ENCODE measurements at places on chromosomes 7 and 10. TPM values are rescaled to one million over a fixed set of nuclear protein-coding genes. Genes with fewer than 3 reads are reported as not detected.

Gene ADRB1
- 10.2 TPM for total RNA-seq

Gene FAM25G
- not detected for total RNA-seq

Gene GALNT17
- 46.7 TPM for total RNA-seq

Gene FGFR2
- 49.7 TPM for total RNA-seq

Gene PARD3
- total RNA-seq, result 32.0 TPM

Gene SDK1
- 4.8 TPM for total RNA-seq

Gene PAPOLB
- total RNA-seq, result 4.7 TPM

Gene TNS3
- 19.5 TPM for total RNA-seq

Gene GPR37
- total RNA-seq, result 69.4 TPM

Gene EMX2
- 1.5 TPM for total RNA-seq

Gene FAM3C
- 31.9 TPM for total RNA-seq

Gene SRRT
- 182 TPM for total RNA-seq

Gene WDFY4
- 0.59 TPM for total RNA-seq

Gene IL6
- not detected for total RNA-seq

Gene GNGT1
- not detected for total RNA-seq

DNA sequence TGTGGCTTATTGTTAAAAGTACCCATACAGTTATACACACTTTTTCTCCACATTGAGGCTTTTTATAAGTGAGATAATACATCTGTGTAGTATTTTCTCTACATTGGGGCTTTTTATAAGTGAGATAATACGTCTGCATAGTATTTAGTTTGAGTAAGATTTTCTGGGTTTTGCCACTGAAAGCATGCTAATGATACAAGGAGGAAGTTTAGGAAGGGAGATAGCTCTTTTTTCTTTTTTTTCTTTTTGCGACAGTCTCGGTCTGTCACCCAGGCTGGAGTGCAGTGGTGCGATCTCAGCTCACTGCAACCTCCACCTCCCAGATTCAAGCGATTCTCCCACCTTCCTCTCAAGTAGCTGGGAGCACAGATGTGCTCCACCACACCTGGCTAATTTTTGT, 13.3 kb downstream of the FAM107B start:
- no peaks in the 10 kb centered on the region for H3K4me1 ChIP-seq
- H3K27ac ChIP-seq, result no peak overlapping the region
- H3K27me3 ChIP-seq, result no peaks in the 10 kb centered on the region
- no peak for DNase-seq
- H3K4me3 ChIP-seq, result no peak overlapping the region

GRCh38 chr7:54833001-54833467, 74.0 kb upstream of the SEC61G start:
- H3K4me3 ChIP-seq, result no peak overlapping the region
- H3K36me3 ChIP-seq, result no peaks in the 10 kb centered on the region
- DNase-seq, result no peak
- no peaks in the 10 kb centered on the region for H3K4me1 ChIP-seq
- H3K27me3 ChIP-seq, result no peaks in the 10 kb centered on the region

DNA sequence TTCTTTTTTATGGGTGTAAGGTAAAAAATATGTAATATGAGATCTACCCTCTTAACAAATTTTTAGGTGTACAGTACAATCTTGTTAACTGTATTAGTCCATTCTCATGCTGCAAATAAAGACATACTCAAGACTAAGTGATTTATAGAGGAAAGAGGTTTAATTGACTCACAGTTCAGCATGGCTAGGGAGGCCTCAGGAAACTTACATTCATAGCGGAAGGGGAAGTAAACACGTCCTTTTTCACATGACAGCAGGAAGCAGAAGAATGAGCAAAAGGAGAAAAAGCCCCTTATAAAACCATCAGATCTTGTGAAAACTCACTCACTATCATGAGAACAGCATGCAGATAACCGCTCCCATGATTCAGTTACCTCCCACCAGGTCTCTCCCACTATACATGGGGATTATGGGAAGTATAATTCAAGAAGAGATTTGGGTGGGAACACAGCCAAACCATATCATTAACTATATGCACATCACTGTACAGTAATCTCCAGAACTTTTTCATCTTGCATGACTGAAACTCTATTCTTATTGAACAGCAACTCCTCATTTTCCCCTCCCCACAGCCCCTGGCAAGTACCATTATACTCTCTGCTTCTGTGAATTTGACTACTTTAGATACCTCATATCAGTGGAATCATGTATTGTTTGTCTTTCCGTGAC, 127.4 kb downstream of the WNT2 start:
- no peak for DNase-seq
- no peaks in the 10 kb centered on the region for H3K4me1 ChIP-seq
- H3K27ac ChIP-seq, result no peak overlapping the region
- H3K27me3 ChIP-seq, result no peaks in the 10 kb centered on the region
- H3K36me3 ChIP-seq, result no peaks in the 10 kb centered on the region
- no peak overlapping the region for H3K4me3 ChIP-seq

DNA sequence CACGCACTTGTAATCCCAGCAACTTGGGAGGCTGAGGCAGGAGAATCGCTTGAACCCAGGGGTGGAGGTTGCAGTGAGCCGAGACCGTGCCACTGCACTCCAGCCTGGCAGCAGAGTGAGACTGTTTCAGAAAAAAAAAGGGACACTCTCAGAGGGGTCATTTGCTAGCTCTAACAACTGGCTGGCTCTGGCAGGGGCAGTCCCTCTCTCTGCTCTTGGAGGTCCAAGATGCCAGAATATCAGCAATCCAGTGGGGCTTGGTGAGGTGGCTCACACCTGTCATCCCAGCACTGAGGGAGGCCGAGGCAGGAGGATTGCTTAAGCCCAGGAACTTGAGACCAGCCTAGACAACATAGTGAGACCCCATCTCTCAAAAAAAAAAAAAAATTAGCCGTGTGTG, 2.5 kb upstream of the PILRA start:
- no peak overlapping the region for H3K4me3 ChIP-seq
- no peaks in the 10 kb centered on the region for H3K4me1 ChIP-seq
- no peak overlapping the region for H3K27ac ChIP-seq
- no peaks in the 10 kb centered on the region for H3K27me3 ChIP-seq
- no peaks in the 10 kb centered on the region for H3K36me3 ChIP-seq

DNA sequence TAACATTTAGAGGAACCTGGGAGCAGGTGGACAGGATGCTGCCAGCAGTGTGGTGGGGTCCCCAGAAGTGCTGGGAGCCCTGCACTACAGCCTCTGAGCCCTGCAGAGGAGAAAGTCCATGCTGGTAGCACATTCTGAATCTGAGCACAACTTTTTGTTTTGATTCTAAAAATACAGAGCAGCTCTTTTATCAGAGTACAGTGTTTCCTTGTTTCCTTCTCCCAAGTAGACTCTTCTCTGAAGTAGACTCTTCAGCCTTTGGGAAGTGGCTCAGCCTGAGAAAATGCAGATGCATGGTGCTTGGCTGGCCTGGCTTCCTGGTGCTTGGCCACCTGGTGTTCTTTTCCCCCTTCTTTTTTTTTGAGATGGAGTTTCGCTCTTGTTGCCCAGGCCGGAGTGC, 9.1 kb downstream of the ADCY1 start:
- H3K27me3 ChIP-seq, result no peaks in the 10 kb centered on the region
- no peaks in the 10 kb centered on the region for H3K36me3 ChIP-seq
- H3K4me1 ChIP-seq, result no peaks in the 10 kb centered on the region
- no peak overlapping the region for H3K4me3 ChIP-seq
- no peak for DNase-seq

- DNase-seq, result no peak
- peaks cover 22% of the 10 kb centered on the region for H3K27me3 ChIP-seq
- H3K4me1 ChIP-seq, result no peaks in the 10 kb centered on the region
- H3K27ac ChIP-seq, result no peak overlapping the region
- H3K36me3 ChIP-seq, result no peaks in the 10 kb centered on the region
- no peak overlapping the region for H3K4me3 ChIP-seq
Observed at GRCh38 chr7:1386623-1387220, 72.5 kb downstream of the MICALL2 start.

DNA sequence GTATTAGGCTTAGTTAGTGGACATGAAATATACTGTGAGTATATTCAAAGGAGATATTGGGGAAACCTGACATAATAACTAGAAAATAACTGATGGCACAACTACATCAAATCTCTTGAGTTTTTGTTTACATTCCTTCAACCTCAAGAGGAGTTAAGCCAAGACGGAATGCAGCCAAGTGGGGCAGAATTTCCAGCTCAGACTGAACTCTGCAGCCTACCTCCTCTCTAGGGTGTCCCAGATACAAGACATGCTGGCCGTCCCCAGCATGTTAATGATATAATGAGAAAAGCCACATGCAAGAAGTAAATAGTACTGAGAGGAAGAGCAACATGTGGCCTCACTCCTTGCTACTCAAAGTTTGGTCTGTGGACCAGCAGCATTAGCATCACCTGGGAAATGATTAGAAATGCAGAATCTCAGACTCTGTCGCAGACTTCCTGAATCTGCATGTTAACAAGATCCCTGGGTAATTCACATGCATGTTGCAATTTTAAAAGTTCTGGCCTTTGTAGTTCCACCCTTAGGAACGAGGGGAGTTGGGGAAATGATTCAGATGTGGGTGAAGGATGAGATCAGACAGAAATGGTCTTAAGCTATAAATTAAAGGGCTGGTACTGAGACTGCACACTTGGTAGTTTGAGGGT, 118.4 kb upstream of the CACUL1 start:
- H3K27me3 ChIP-seq, result no peaks in the 10 kb centered on the region
- no peak for DNase-seq
- H3K4me1 ChIP-seq, result no peaks in the 10 kb centered on the region
- no peaks in the 10 kb centered on the region for H3K36me3 ChIP-seq
- H3K27ac ChIP-seq, result no peak overlapping the region
- H3K4me3 ChIP-seq, result no peak overlapping the region

- H3K4me3 ChIP-seq, result no peak overlapping the region
- no peaks in the 10 kb centered on the region for H3K27me3 ChIP-seq
- no peaks in the 10 kb centered on the region for H3K4me1 ChIP-seq
- DNase-seq, result no peak
- no peaks in the 10 kb centered on the region for H3K36me3 ChIP-seq
Observed at GRCh38 chr10:106506526-106507283, 657.8 kb downstream of the SORCS1 start.

DNA sequence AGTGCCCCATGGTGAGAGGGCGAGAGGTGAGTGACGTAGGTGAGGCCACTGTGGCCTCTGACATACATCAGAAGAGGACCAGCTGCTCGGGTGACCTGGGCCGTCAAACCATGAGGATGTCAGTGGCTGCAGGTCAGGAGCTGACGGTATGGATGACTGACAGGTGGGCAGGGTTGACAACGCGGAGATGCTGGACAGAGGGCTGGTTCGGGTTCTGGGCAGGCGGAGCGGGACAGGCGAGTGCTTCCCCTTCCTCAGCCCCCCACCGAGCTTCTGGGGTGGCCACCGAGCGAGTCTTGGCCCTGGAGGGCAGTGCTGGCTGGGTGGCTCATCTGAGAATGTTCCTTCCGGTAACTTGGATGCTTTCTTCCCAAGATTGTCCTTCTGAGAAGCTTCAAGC, 91.8 kb downstream of the ACTR3B start:
- no peak for DNase-seq
- no peaks in the 10 kb centered on the region for H3K27me3 ChIP-seq
- H3K4me3 ChIP-seq, result no peak overlapping the region
- no peak overlapping the region for H3K27ac ChIP-seq
- H3K36me3 ChIP-seq, result no peaks in the 10 kb centered on the region
- H3K4me1 ChIP-seq, result no peaks in the 10 kb centered on the region

- no peaks in the 10 kb centered on the region for H3K36me3 ChIP-seq
- DNase-seq, result no peak
- no peaks in the 10 kb centered on the region for H3K4me1 ChIP-seq
- H3K27me3 ChIP-seq, result no peaks in the 10 kb centered on the region
Observed at GRCh38 chr10:96987842-96988175, 155.7 kb downstream of the LCOR start.

DNA sequence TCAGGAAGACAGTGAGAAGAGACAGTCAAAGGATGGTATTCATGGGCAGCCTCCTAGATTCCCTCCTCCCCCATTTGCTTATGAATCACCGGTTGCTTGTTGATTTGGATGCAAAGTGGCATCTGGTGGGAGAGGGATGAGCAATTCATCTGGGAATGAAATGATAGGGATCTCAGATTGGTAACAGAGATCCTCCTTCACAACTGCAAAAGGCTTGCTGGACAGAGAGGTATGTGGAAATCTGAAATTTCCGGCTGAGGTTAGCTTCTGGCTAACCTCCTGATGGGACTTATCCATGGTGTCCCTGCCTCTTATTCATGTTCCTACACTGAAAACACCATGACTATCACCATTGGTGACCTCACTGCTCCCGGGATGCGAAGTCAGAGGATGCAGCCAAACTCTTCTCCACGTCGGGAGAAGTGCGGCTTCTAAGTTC, 48.4 kb upstream of the PODXL start:
- no peak for DNase-seq
- H3K27ac ChIP-seq, result no peak overlapping the region
- H3K4me3 ChIP-seq, result no peak overlapping the region
- no peaks in the 10 kb centered on the region for H3K27me3 ChIP-seq
- H3K36me3 ChIP-seq, result no peaks in the 10 kb centered on the region

GRCh38 chr7:78905436-78905835, 548.0 kb downstream of the MAGI2 start:
- H3K27me3 ChIP-seq, result no peaks in the 10 kb centered on the region
- no peaks in the 10 kb centered on the region for H3K4me1 ChIP-seq
- H3K36me3 ChIP-seq, result no peaks in the 10 kb centered on the region
- no peak for DNase-seq
- H3K27ac ChIP-seq, result no peak overlapping the region
- H3K4me3 ChIP-seq, result no peak overlapping the region

GRCh38 chr10:132554991-132555647, 17.5 kb downstream of the INPP5A start:
- no peaks in the 10 kb centered on the region for H3K36me3 ChIP-seq
- H3K4me1 ChIP-seq, result peaks cover 8% of the 10 kb centered on the region
- H3K4me3 ChIP-seq, result no peak overlapping the region

GRCh38 chr10:124342136-124342820, 76.4 kb downstream of the OAT start:
- H3K27me3 ChIP-seq, result no peaks in the 10 kb centered on the region
- no peak for DNase-seq
- no peak overlapping the region for H3K27ac ChIP-seq
- H3K36me3 ChIP-seq, result no peaks in the 10 kb centered on the region

- no peaks in the 10 kb centered on the region for H3K27me3 ChIP-seq
- no peak overlapping the region for H3K4me3 ChIP-seq
- H3K36me3 ChIP-seq, result no peaks in the 10 kb centered on the region
- H3K4me1 ChIP-seq, result no peaks in the 10 kb centered on the region
- H3K27ac ChIP-seq, result no peak overlapping the region
- DNase-seq, result no peak
Observed at GRCh38 chr7:140896996-140897395, 27.7 kb downstream of the BRAF start.

GRCh38 chr7:17123020-17123419, 175.4 kb upstream of the AHR start:
- H3K4me3 ChIP-seq, result no peak overlapping the region
- no peaks in the 10 kb centered on the region for H3K27me3 ChIP-seq
- H3K4me1 ChIP-seq, result no peaks in the 10 kb centered on the region
- H3K36me3 ChIP-seq, result no peaks in the 10 kb centered on the region
- H3K27ac ChIP-seq, result no peak overlapping the region

Measured in prostate gland (tissue), 2 donors.